ENCODE measurements at places on chromosomes 4 and X.
A peak's percentile ranks its signal among the peaks of the same experiment; 100 is the strongest.

DNA sequence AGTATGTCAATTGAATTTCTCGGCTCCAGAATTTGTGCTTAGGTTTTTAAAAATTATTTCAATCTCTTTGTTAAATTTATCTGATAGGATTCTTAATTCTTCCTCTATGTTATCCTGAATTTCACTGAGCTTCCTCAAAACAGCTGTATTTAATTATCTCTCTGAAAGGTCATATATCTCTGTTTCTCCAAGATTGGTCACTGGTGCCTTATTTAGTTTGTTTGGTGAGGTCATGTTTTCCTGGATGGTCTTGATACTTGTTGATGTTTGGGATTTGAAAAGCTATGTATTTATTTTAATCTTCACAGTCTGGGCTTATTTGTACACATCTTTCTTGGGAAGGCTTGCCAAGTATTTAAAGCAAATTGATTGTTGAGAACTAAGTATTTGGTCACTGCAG, 24.7 kb upstream of the HERC3 start:
- DNase-seq: no peak

DNA sequence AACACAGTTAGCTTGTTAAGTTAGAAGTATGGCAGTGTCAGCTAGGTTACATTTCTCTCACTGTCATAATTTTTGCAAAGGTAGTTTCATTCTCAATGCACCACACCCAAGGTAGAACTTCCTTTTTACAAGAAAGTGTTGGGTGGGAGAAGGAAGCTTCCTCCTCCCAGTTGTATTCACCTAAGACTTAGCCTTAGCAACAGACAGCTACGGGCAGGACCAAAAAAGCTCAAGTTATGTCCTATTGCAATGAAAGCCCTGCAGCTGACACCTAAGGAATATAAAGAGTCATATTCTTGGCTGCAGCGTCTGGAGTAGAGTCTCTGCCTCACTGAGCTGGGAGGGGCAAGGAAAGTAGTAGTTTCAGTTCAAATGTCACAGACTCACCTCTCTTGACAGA, 25.1 kb upstream of the PRDM8 start:
- DNase-seq: peak; percentile 42

DNA sequence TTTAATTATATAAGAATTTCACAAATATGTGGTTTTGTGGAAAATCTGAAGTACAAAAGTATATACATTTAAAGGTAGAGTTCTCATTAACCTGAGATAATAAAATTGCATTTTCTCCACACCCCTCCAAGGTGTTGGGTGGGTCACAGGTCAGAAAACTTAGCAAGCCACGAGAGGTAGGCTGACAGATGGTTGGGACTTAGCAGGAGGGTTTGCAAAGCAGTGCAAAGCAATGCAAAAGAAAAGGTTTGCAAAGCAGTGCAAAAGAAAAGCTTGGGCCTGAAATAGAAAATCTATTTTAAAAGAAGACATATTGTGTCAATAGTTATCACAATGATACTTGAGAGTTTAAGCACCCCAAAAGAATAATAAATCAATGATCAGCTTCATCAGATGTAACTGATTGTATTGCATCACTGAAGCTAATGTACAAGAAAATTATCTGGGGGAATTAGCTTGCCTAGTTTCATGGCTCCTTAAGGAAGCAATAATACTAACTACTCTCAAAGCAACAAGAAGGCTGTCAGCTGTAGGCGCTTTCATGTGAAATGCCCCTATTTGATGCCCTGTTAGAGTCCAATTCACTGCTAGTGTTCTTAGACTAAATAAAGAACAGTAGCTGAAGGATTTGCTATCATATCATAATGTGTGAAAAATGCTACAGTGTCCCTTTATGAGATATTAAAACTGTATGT, 319.5 kb downstream of the KCNIP4 start:
- no peak for DNase-seq

- DNase-seq: no peak
Observed at GRCh38 chrX:69082055-69082752, 83.0 kb downstream of the PJA1 start.

DNA sequence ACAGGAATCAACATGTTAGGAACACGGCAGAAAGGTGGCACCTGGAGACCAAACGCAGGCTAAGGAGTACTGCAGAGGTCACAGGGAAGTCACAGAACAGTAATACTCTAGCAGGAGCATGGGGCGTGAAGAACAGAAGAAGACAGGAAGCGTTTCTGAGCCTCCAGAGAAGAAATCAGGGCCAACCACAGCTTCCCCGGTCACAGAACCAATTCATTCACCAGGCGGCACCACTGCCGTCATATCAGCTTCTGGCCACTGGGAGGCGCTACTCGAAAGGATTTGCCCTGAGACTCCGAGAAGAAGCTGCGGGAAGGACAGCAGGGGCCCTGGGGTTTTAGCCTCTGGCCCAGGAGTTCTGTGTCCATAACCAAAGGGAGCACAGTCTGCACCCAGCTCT, 78.0 kb upstream of the DRD5 start:
- DNase-seq: peak; percentile 83

DNA sequence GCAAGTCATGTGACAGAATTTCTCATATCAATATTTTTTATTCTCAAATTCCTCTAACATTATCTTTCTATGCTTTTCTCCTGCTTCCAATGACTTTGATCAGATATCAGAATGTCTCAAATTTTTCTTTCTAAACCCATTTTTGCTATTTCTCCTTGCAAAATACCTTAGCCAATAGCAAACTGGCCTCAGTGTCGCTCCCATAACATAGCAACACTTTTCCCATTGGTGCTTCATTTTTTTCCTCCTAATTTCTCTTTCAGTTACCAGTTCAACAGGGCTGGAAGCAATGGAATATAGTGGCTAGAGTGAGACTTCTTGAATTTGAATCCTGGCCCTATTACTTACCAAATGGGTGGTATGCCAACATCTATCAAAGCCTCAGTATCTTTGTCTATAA, 1091.6 kb downstream of the C4orf33 start:
- no peak for DNase-seq

GRCh38 chrX:30153175-30153880, 62.0 kb upstream of the MAGEB2 start:
- DNase-seq: no peak

DNA sequence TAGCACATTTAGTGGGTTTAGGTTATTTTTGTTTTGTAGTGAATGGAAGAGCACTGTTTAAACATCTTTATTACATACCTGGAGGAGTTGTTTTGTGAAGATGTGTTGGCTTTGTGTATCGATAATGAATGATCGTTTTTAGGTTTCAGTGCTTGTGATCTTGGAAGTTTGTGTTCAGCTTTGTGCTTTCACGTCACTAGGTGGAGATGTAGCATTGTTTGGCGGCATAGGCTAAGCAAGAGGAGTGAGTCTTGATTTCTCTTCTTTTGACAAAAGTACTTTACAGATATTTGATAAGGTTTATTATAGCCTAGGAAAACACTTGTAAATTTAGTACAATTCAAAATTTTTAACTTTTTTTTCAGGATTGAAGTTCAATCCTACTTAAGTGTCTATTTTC, 50.4 kb downstream of the PDK3 start:
- no peak for DNase-seq

DNA sequence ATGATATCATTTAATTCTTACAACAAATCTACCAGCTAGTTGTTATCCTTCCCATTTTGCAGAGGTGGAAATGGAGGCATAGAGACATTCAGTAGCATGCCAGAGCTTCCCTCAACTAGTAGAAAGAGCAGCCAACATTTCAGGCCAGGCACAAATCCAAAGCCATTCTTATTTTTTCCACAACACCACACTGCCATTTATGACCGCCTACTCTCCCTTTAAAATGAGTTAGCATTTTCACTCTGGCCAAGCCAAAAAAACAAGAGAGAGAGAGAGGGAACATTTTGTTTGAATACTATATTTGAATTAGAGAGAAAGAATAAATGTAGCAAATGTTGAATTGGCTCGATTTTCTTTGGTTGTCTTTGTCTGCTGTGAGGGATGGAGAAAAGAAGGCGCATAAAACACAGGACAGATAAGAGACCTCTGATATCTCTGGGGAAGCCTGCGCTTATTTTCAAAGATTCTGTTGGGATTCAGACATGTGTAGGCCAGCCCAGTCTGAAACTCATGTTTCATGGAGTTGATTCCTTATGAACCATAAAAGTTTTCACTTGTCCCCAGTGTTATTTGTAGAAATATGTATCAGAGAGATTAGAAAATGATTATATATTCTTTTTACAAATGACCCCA, 265.7 kb downstream of the RAB28 start:
- DNase-seq: no peak

GRCh38 chr4:77586951-77587383, 18.7 kb upstream of the CXCL13 start:
- no peak for DNase-seq

DNA sequence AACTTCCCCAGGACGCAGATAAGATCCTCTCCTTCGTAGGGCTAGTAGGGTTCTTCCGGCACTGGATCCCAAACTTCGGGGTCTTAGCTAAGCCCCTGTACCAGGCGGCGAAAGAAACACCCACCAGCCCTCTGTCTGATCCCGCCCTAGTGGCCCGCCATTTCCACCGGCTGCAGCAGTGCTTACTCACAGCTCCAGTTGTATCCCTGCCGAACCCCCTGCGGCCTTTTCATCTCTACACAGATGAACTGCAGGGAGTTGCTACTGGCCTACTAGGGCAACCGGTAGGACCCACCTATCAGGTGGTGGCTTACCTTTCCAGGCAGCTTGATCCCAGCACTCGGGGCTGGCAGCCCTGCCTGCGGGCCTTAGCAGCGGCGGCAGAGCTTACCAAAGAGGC, 961.2 kb downstream of the RPA4 start:
- no peak for DNase-seq

GRCh38 chrX:22912616-22913015, 87.1 kb upstream of the DDX53 start:
- DNase-seq: no peak

GRCh38 chr4:108889696-108890483, 127.0 kb upstream of the ETNPPL start:
- DNase-seq: no peak

DNA sequence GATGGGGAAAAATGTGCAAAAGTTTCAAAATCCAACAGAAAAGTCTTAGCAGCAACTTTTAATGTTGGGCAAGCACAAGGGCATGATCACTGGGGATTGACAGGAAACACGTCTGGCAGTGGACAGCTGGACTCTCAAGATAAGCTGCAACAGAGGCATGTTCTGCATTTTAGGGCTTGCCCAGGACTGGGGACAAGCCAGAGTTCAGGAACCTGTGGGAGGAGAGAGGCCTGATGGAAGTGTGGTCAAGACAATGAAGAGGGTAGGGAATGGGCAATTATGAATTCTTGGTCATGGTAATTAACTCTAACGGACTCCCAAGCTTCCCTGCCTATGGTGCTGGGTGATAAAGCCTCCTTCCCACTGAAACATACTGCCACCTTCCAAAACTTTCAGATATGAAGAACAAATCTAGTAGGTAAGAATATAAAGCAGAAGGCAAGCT, 48.4 kb downstream of the ANXA3 start:
- DNase-seq: no peak

GRCh38 chr4:37951461-37952352, 8.5 kb upstream of the PTTG2 start:
- no peak for DNase-seq

- no peak for DNase-seq
Observed at GRCh38 chrX:20372533-20372932, 105.8 kb upstream of the RPS6KA3 start.

DNA sequence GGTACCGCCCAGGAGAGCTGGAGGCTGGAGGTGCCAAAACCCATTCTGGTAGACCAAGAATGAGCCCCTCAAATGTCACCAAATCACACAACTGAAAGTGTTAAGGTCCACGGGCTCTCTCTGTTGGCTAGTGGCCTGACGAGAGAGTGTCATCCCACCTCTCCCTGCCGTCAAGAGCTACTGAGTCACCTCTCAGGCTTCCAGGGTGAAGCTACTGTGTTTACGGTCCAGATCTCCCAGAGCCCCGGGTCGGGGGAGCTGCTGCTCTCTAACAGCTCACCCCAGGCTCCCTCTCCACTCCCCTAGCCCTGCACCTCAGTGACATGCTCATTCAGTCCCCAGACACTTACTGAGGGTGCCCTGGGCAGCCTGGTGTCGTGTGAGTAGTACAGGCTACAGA, 59.2 kb downstream of the ADGRG2 start:
- no peak for DNase-seq

- DNase-seq: no peak
Observed at GRCh38 chrX:38803243-38803587, 2.0 kb downstream of the MID1IP1 start.

GRCh38 chr4:26468977-26469376, 21.3 kb downstream of the CCKAR start:
- no peak for DNase-seq

DNA sequence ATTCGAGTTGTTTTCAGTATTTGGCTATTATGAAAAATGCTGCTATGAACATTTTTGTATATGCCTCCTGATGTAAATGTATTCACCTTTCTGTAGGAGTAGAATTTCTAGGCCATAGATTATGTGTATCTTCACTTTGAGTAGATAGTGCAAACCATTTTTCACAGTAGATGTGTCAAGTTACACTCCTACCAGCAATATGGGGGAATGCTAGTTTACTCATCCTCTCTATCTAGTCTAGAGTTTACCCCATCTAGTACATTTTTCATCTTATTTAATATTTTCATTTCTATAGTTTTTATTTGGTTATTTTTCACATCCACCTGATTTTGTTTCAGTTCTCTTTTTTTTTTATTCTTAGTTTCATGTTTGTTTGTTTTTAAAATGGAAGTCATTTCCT, 59.0 kb downstream of the GK start:
- no peak for DNase-seq

DNA sequence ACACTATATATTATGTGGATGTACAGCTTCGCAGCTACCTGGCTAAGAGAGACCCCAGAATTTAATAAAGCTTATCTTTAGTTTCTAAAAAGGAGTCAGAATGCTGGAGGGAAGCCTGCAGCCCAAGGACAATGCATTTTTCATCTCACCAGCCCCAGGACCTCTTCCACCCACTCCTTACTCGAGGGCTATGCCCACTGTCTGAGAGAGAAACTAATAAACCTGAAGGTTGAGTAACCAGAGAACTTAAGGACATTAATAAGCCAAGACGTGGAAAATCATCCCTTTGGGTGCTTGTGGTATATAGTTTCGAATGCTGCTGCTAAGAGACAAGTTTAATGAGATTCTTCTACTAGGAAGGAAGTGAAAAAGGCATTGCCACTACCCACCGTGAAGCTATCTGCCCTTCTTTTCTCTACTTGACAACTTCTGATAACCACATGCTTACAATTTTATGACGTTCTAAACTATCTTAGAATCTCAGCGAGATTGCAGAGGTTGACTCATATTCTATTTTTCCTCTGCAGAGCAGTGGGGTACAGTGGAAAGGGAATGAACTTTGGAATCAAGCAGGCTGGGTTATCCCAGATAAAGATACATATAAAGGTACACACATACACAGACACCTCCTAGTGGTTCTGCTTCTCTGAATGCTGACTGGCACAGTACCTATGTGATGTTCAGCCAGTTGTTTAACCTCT, 3.3 kb downstream of the RELL1 start:
- DNase-seq: peak; percentile 73

- DNase-seq: peak; percentile 66
Observed at GRCh38 chrX:42615161-42615563, 162.8 kb downstream of the PPP1R2C start.

Measured in HT-29 (cell line).